Coronary artery (tissue), 2 donors: ENCODE measurements at places on chromosomes 6 and 20.

GRCh38 chr6:15761045-15761502 lies 98.2 kb upstream of the DTNBP1 start:
- no peak for DNase-seq

- DNase-seq, result no peak
These were observed 8.0 kb downstream of the STK35 start for GRCh38 chr20:2109425-2110210.

GRCh38 chr20:53428996-53429395 lies 164.6 kb downstream of the ZNF217 start:
- DNase-seq, result no peak

GRCh38 chr6:43967719-43968091 lies 159.5 kb downstream of the MRPL14 start:
- DNase-seq, result no peak

DNA sequence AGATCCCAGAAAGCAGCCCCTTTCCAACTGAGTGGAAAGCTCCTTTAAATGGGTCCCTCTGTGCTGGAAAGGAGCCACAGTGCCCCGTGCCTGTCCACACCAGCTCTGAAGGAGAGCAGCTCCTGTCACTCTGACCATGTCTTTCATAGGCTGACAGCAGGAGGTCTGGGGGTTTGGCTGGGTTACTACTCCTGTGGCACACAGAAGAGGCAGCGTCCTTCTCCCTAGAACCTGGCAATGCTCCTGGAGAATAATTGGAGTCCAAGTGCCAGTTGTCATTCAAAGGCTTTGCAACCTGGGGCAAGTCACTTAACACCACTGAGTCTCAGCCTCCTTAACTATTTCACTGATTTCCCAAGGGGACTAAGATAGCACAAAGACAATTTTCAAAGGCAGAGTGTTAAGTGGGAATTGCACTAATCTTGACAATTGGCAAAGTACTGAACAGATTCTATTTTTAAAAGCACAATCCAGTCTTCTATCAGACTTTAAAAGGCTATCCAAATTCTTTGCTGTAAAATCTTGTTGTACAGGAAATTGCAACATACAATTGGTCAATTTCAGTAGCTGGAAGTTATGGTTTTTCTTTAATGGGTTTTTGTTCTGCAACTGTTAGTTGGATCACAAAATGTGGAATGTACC lies 457.2 kb downstream of the KIF16B start:
- no peak for DNase-seq

GRCh38 chr6:736657-737446 lies 43.9 kb upstream of the EXOC2 start:
- no peak for DNase-seq

DNA sequence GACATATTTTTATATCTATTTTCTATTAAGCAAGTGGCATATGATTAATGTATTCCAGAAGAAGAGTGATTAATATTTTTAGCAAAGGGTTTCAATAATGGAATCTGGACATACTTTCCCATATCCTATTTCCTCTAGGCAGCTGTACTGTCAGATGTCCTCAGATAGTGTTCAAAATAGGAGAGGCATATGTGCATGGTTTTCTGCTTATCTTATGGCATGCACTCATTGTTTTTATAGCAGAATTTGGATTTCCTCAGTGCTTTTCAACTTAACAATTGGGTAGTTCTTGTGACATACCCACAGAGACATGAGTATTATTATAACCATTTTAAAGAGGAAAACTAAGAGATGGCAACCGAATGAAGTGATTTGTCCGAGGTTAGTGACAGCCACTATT lies 12.6 kb upstream of the SLC17A5 start:
- DNase-seq, result no peak

GRCh38 chr20:23270382-23270911 lies 80.1 kb upstream of the NXT1 start:
- peak; percentile 67 for DNase-seq

DNA sequence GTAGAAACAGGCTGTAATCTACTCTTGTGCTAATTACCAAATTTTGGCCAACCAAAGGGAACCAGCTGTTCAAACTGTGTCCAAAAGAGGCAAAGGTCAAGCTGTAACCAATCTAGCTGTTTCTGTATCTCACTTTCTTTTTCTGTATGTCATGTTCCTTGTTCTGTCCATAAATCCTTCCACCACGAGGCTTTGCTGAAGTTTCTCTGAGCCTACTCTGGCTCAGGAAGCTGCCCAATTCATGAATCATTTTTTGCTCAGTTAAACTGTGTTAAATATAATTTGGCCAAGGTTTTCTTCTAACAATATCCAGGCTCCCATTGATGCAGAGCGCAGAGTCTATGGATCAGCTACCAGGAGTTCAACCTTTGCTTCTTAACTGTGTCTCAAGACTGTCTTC lies 272.8 kb downstream of the TRDN start:
- DNase-seq, result no peak

DNA sequence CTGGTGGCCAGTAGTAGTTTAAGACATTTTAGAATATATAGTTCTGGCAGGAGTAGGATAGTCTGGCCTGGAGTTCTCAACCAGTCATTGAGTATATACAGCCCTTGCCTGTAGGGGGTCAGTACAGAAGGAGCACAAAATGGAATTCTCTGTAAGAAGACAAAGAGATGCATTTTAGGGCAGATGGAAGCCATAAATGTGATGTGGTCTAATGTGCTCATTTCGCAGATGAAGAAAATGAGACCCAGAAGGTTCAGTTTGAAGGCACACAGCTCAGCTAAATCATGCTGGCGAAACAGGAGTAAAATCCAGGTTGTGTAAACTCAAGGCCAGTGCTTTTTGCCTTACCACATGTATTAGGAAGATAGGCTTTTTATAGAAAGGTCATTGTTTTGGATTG lies 29.6 kb downstream of the QKI start:
- DNase-seq, result no peak

GRCh38 chr20:24769878-24770627 lies 179.0 kb upstream of the CST7 start:
- peak; percentile 60 for DNase-seq

DNA sequence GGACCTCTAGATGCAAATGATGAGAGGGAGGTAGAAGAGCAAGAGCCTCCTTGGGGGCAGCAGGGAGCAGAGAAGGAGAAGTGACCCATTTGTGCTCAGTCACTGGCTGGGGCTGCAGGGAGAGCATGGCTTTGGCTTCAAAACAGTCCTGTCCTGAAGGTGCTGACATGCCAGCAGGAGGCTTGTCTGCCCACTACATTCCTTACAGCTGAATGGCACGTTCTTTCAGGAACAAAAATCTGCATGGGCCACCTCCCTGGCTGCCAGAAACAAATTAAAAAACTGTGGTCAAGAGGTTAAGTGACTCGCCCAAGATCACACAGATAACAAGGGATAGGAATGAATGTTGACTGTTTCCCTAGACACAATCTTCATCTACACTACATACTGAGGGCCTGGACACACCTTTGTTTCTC lies 188.8 kb downstream of the HIVEP2 start:
- no peak for DNase-seq

DNA sequence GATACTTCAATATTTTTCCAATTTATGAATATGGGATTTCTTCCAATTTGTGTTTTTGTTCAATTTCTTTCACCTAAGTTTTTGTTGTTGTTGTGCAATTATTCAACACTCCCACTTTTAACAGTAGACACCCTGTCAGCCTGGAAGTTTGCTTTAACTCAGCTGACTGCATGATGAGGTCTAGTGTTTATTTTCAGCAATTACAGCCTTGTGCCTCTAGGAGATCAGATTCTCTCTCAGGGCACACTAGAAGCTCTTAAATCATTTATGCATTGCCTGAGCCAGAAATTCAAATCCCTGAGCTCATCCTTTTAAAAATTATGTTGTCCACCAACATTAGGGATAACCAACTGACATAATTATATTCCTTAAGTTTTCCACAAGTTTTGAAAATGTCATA lies 85.7 kb downstream of the MRAP2 start:
- no peak for DNase-seq

GRCh38 chr6:47238456-47238995 lies 71.2 kb downstream of the TNFRSF21 start:
- DNase-seq, result no peak

DNA sequence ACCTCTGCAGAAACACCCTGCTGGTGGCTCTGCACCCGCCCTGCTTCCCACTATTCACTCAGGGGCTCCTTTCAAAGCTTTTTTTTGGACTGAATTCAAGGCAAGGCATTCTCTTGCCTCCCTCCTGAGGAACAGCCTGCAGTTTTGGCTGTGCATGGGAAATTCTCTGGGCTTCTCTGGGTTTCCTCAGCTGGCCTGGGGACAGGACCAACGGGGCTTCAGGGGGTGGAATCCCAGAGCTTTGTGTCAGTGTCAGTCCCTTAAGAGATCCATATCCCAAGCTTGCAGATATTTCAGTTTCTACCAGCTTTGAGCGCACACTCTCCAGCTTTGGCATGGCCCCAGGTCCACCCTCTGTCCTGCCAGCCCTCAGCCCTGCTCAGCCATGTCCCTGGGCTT lies 2.0 kb downstream of the SCRT2 start:
- DNase-seq, result no peak

DNA sequence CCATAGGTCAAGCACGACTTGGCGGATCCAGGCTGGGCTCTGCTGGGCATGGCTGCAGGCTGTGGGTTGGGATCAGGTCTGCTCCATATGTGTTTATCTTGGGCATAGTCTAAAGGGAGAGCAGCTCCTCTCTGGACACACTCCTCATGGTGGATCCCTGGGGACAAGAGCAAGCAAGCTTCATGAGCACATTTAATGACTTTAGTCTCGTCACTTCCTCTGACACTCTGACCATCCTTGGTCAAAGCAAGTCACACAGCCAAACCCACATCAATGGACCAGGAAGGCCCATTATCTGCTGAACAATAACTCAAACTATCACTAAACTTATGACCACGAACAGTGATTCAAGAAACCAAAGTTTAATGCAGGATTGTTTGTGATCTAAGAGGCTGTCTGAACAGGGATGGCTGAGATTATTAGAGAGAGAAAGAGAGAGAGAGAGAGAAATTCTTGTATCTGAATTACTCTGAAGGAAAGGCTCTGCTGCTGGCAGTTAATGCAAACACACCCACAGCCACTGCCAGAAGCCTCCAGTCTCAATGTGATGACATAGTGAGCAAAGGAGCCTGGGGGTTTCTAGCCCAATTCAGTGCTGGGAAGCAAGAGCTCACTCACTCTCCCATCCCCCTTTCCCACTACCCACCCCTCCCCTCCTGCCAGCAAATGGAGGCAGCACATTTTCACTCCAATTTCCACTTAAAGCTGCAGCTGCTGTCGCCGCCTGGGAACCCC lies 490.2 kb upstream of the SULF2 start:
- DNase-seq, result peak; percentile 49

GRCh38 chr6:105997482-105997881 lies 88.7 kb upstream of the PRDM1 start:
- DNase-seq, result no peak

- no peak for DNase-seq
These were observed 71.1 kb upstream of the BLCAP start for GRCh38 chr20:37598575-37599342.

DNA sequence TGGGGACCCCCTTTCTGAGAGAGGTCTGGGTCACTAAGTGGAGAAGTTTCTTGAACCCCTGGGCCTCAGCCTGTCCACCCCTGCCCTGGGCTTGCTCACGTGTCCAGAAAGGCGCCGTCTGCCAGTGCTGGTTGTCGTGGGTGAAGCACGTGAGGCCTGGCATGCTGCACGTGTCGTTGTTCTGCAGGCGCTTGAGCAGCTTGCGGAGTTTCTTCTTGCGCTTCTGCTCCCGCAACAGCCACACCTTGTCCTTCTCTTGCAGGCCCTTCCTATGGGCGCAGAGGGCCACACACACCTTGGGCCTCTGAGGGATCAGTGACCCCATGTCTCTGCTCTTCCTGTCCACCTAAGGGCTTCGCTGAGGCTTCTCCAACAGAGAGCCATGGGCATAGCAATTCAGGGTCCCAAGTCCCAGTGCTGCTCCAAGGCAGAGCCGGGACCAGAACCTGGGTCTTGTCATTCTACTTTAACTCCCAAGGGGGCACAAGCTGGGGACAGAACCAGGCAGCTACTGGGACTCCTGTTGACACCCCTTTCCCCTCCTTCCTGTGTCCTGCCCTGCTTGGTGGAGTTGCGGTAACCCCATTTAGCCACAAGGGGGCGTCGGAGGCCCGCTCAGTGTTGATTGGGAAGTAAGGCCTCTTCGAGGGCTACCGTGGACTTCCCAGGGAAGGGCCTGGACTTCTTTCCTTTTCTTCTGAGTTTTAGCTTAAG lies 121.8 kb downstream of the SULF2 start:
- DNase-seq, result peak; percentile 85

GRCh38 chr6:33313709-33314514 lies at the start of gene TAPBP:
Gene TAPBP, minus strand, starts transcription at chr6:33314078. Its CDS starts 37 bp downstream, at chr6:33314041.
- peak; percentile 83 for DNase-seq

- no peak for DNase-seq
These were observed 3.5 kb downstream of the DEFB126 start for GRCh38 chr20:145877-146276.

DNA sequence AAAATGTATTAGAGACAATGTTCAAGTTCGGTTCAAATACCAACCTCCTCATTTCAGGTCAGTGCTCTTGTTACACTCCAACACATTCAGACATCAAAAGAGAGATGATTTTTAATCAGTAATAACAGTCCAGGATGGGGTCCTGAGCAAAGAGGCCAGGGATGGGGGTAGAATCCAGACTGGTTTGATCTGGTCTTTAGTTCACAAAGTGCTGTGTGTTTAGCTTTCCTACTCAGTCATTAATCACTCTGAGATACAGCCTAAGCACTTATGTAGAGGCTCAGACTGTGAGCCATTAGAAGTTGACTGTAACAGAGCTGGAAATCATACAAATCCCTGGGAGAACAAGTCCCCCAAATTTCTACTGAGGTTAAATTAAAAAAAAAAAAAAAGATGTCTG lies 241.6 kb downstream of the PTPRK start:
- no peak for DNase-seq

DNA sequence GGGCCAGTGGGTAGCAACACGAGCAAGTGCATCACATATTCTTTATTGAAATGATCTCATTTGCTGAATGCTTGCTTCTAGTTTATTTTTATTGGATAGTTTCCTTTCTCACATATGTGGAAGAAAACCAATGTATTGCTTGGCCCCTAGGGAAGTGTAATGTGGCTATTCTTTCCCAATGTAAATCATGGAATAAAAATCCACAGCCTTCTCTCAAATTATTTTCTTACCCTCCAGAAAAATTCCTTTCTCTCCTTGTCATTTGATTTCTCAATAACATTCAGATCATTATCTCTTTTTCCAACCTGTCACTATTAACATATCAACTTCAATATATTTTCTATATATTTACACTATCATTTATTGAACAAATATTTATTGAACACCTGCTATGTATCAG lies 51.9 kb upstream of the PTPRK start:
- no peak for DNase-seq

DNA sequence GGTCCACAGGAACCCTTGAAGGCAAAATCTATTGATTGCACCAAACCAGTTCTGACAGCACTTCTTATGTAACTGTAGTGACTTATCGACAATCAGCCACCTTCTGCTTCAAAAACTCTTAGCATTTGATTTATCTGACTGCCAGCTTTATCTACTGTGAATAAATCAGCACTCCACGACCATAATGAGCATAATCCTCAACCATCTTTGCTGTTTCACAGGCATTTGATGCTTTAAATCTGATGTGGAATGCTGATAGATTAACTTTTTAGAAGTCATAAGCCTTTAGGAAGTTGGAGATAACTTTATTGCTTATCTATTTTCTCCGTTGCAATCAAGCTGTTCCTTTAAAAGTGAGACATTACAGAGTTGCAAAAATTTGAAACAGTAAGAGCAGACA lies 101.5 kb upstream of the PTCHD4 start:
- no peak for DNase-seq
